ENCODE measurements at places on chromosomes 1 and 21.

DNA sequence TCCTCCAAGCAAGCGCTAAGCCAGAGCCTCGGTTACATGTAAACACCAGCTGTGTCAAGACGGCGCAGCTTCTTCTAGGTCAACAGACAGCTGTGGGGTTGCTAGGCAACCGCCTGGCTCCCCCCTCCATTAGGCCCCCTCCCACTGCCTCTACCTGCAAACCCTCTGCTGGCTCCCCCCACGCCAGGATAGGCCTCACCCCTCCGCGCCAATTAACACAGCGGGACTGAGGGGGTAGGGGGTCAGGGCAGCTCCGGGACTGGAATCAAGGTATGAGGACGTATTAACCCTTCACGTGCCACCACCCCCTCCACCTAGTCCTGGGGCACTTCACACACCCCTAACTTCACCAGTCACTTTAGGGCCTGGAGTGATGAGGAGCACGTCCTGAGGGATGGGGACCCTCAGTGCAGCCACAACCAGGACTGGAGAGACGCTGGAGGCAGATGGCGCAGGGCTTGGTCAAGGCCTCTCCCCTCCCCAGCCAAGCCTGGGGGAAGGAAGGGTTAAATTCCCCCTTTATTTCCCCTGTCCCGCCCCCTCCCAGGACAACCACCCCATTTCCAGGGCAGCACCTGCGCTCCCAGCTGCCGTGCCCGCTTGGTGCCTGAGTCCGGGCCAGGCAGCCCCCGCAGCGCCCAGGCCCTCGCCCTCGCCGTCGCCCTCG lies 37.4 kb upstream of the WASF2 start:
- peak; percentile 39 for DNase-seq

GRCh38 chr1:21906173-21907078 lies 30.7 kb downstream of the HSPG2 start:
- DNase-seq, result no peak

GRCh38 chr1:225378880-225379279 lies 49.0 kb downstream of the LBR start:
- DNase-seq, result no peak

GRCh38 chr1:212591922-212592321 lies 16.6 kb upstream of the ATF3 start:
- no peak for DNase-seq

- no peak for DNase-seq
Measured at GRCh38 chr1:203513585-203514031, 19.7 kb downstream of the OPTC start.

- DNase-seq, result no peak
Measured at GRCh38 chr1:42305639-42306038, 29.4 kb downstream of the FOXJ3 start.

DNA sequence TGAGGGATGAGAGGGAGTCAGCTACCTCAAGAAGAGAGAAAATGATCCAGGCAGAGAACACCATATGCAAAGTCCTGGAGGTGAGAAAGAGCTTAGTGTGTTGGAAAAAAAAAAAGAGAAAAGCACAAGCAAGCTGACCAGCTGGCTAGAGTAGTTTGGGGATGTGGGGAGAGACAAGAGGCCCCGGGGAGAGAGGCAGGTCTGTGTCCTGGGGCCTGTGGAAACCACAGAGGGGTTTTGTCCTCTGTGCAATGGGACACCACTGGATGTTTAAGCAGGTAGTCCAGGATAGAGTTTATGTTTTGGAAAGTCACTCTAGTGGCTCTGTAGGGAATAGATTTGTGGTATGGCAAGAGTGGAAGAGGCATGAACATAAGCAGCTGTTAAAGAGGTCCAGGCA lies 14.4 kb upstream of the CHI3L1 start:
- no peak for DNase-seq

DNA sequence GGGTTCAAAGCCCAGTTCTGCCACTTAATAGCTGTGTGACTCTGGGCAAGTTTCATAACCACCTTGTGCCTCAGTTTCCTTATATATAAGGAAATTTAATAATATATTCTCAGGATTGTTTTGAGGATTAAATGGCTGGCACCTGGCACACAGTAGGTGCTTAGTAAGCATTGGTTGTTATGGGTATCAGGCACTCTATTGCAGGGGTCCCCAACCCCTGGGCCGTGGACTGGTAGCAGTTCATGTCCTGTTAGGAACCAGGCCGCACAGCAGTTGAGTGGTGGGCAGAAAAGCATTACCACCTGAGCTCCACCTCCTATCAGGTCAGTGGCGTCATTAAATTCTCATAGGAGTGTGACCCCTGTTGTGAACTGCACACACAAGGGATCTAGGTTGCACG lies 18.5 kb downstream of the PARS2 start:
- DNase-seq, result no peak

DNA sequence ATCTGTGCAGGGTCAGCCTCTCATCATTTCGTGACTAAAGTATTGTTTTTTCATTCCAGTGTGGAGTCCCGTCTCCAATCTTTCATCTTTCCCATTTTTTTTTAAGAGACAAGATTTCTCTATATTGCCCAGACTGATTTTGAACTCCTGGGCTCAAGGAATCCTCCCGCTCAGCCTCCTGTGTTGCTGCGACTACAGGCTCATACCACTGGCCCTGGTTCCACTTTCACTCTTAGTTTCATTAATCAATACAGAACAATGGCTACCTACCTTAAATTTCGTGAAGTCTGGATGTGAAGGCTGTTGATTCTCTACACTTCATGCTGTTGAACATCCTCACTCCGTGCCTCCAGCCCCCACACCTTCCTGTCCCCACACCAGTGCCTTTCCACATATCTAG lies 97.7 kb upstream of the GREM2 start:
- no peak for DNase-seq

DNA sequence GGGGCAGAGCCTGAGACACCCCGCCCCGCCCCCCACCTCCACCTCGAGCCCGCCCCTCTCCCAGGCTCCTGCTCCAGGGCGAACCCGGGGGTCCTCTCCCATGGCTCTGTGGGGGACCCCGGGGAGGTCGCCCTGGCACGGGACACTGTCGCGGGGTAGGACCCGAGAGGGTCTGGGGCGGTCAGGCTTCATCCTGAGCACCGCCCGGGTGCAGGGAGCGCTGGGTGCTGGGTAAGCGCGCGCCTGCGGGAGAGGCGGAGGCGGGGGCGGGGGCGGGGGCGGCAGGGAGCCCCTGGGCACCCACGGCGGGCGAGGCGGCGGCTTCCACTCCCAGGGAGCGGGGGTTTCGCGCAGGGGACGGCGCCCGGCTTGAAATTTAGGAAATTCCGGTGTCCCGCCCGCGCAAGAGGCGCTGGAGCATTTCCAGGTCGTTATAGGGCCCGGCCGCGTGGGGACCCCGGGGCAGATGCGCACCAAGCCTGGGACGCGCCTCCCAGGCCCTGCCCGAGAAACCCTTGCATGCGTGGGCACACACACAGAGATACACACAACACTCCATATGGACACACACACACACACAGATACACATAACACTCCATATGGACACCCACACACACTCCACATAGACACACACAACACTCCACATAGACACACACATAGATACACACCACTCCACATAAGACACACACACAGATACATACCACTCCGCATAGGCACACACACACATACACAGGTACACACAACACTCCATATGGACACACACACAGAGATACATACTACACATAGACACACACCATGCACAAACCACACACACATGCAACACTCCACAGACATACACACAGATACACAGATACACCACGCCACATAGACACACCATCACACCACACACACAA lies 48.7 kb upstream of the SLC19A1 start:
- no peak for DNase-seq
